ENCODE measurements at places on chromosomes 3 and 15. TPM values are rescaled to one million over a fixed set of nuclear protein-coding genes. Genes with fewer than 3 reads are reported as not detected.

Gene ZNF710
- 14.1 TPM for total RNA-seq

Gene ROPN1B
- not detected for total RNA-seq

Gene TMEM212
- total RNA-seq: not detected

Gene ANKRD63
- total RNA-seq: not detected

Gene GP5
- total RNA-seq: not detected

Gene LRRC3B
- total RNA-seq: not detected

Gene CILP
- 0.04 TPM for total RNA-seq

Gene CAPN3
- total RNA-seq: 0.87 TPM

Gene C3orf70
- not detected for total RNA-seq

Gene CFAP20DC
- total RNA-seq: 2.3 TPM

Gene RRP9
- total RNA-seq: 52.7 TPM

Gene IL17RD
- total RNA-seq: 0.83 TPM

Gene COL6A5
- total RNA-seq: not detected

Gene KBTBD12
- total RNA-seq: not detected

Gene CRABP1
- total RNA-seq: 1.8 TPM

Gene MLF1
- total RNA-seq: 27.6 TPM

Gene SPATA12
- 0.46 TPM for total RNA-seq

Gene SEMA3B
- total RNA-seq: 7.5 TPM

Gene DPPA4
- not detected for total RNA-seq

Gene EXD1
- total RNA-seq: not detected

Gene CKMT1B
- total RNA-seq: 3.4 TPM

Gene SLC6A6
- total RNA-seq: 101 TPM

Gene FSTL1
- 68.6 TPM for total RNA-seq

Gene C3orf18
- 2.3 TPM for total RNA-seq

Gene GHSR
- total RNA-seq: not detected

Gene SPPL2A
- total RNA-seq: 88.4 TPM

Gene HHATL
- total RNA-seq: not detected

Gene GPR62
- total RNA-seq: not detected

Gene XYLB
- 3.7 TPM for total RNA-seq

Gene BCL2A1
- 18.7 TPM for total RNA-seq

Gene CLDN11
- total RNA-seq: not detected

Gene PDCD6IP
- total RNA-seq: 173 TPM

Gene MRPL46
- total RNA-seq: 60.8 TPM
